Ovary (tissue), 10 donors: ENCODE measurements at places on chromosomes 3 and 15. TPM values are rescaled to one million over a fixed set of nuclear protein-coding genes. Genes with fewer than 3 reads are reported as not detected.

The HCN4 gene
- polyA plus RNA-seq, result 0.03 TPM

The FBXW12 gene
- not detected for polyA plus RNA-seq

The RLBP1 gene
- polyA plus RNA-seq, result not detected

The SAMD7 gene
- polyA plus RNA-seq, result not detected

The SEMA3G gene
- 11.9 TPM for polyA plus RNA-seq

The TGM4 gene
- not detected for polyA plus RNA-seq

The ACVR2B gene
- 3.3 TPM for polyA plus RNA-seq

- peaks cover 2% of the 10 kb centered on the region for H3K4me1 ChIP-seq
- H3K27me3 ChIP-seq, result no peaks in the 10 kb centered on the region
- H3K4me3 ChIP-seq, result no peak overlapping the region
Observed at GRCh38 chr15:100732211-100733055, 130.0 kb downstream of the ASB7 start.

DNA sequence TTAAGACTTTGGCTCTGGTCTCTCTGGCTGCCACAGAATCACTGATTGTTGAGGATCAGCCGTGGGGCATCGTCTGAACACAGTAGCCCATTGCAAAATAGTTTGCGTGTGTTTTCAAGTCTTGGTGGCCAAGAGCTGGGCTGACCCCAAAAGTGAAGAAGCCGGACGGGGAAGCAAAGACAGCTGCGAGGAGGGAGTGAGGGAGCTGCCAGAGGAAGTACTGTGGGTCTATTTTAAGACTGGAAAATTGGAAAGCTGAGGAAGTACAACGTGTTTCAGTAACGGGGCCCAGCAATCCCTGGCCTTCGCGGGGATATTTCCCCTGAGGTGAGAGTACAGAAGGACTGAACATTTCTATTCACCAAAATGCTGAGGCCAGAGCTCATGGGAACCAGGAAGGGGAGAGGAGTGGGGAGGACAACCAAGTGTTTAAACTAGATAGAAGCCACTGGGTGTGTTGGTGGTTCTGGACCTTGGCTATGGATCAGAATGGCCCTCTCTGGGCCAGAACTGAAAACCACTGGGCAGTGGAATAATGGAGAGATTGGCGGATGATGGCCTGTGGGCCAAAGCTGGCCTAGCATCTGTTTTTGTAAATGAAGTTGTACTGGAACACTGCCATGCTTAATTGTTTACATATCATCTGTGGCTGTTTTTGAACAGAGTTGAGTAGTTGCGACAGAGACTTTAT lies 34.1 kb upstream of the LIMD1 start:
- no peak overlapping the region for H3K4me3 ChIP-seq
- peak; percentile 75 for DNase-seq
- H3K4me1 ChIP-seq, result peaks cover 9% of the 10 kb centered on the region
- H3K36me3 ChIP-seq, result no peaks in the 10 kb centered on the region
- peak overlapping the region; percentile 49 for H3K27ac ChIP-seq
- no peaks in the 10 kb centered on the region for H3K27me3 ChIP-seq

DNA sequence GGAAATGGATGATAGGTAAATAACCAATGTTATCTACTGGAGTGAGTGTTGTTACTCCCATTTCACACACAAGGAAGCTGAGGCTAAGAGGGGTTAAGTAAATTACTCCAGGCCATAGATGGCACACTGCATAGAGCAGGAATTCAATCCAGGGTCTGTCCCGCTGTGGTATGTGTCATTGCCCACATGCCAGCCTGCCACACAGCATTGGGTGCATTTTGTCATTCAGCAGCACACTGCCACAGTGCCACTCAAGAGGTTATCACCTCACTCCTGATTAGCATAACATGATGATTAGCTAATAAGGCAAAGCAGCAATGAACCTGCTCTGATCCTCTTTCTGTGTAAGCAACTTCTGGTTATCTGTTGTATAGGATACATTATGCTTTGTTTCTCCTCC lies 157.4 kb upstream of the CTNNB1 start:
- H3K4me3 ChIP-seq, result no peak overlapping the region
- DNase-seq, result no peak
- H3K27ac ChIP-seq, result no peak overlapping the region
- H3K27me3 ChIP-seq, result no peaks in the 10 kb centered on the region

GRCh38 chr3:34856081-34856947 lies 783.0 kb upstream of the ARPP21 start:
- no peaks in the 10 kb centered on the region for H3K36me3 ChIP-seq
- H3K27ac ChIP-seq, result no peak overlapping the region
- DNase-seq, result no peak
- no peaks in the 10 kb centered on the region for H3K4me1 ChIP-seq
- H3K27me3 ChIP-seq, result no peaks in the 10 kb centered on the region

DNA sequence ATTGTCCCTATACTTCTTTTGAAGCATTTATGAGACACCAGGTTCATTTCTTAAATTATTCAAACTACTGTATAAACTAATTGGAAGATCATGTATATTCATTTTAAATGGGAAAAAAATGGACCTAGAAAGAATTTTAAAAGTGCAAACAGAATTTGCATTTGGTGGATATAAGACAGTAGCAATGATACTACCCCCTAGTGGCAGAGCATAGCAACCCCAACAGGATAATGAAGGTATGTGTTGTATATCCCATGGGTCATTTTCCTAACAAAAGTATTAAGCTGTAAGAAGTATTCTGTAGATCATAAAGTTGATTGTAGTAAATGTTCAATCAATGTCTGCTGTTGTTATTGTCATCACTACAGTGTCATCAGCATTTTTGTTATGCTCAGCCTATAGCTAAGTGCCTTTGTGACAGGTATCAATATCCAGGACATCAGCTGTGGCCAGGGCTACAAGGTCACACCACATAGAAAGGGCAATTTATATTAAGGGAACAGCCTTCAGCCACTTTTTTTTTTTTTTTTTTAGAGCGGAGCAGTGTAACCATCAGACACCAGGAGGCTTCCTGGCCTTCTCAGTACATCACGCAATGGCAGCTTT lies 175.8 kb downstream of the FOXB1 start:
- no peak for DNase-seq
- no peak overlapping the region for H3K4me3 ChIP-seq
- H3K27ac ChIP-seq, result no peak overlapping the region
- no peaks in the 10 kb centered on the region for H3K27me3 ChIP-seq
- H3K36me3 ChIP-seq, result no peaks in the 10 kb centered on the region

- H3K27ac ChIP-seq, result no peak overlapping the region
- no peaks in the 10 kb centered on the region for H3K27me3 ChIP-seq
- DNase-seq, result no peak
- no peak overlapping the region for H3K4me3 ChIP-seq
- no peaks in the 10 kb centered on the region for H3K4me1 ChIP-seq
- H3K36me3 ChIP-seq, result no peaks in the 10 kb centered on the region
Observed at GRCh38 chr3:17602126-17602525, 140.3 kb downstream of the TBC1D5 start.

DNA sequence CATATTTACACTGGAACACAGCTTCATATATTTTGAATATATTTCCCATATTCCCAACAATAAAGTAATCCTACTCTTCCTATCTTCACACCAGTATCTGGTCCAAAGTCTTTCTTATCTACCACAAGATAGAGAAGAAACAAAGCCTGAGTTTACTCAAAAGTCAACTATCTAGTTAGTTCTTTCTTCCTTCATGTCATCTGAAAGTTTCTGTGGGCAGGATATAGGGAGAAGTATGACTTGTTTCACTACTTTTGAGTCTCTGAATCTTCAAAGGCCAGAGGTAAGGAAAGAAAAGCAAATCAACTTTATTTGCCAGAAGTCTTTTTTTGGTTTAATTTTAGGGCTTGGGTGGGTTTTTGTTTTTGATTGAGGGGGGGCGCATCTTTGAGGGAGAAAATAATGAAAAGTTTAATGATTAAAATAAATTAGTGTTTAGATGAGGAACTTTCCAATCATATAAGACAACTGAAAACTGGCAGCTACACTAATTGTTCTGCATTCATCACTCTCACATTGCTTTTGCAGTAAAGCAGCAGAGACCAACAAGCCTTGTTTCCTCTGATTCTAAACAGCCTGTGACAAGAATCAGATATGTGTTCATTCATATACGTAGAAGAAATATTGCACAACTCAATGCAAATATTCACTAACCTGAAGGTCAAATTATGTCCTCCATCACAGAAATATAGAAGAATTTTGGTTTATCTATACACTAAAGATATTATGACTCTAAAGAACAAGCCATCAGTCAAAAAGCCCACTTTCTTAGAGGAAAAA lies 421.4 kb downstream of the SHQ1 start:
- H3K27ac ChIP-seq, result no peak overlapping the region
- peaks cover 7% of the 10 kb centered on the region for H3K4me1 ChIP-seq
- DNase-seq, result no peak
- H3K27me3 ChIP-seq, result no peaks in the 10 kb centered on the region
- no peaks in the 10 kb centered on the region for H3K36me3 ChIP-seq

- H3K4me1 ChIP-seq, result no peaks in the 10 kb centered on the region
- DNase-seq, result no peak
- H3K36me3 ChIP-seq, result no peaks in the 10 kb centered on the region
- H3K4me3 ChIP-seq, result no peak overlapping the region
- no peak overlapping the region for H3K27ac ChIP-seq
- H3K27me3 ChIP-seq, result no peaks in the 10 kb centered on the region
Observed at GRCh38 chr15:87349181-87349580, 907.4 kb downstream of the NTRK3 start.

DNA sequence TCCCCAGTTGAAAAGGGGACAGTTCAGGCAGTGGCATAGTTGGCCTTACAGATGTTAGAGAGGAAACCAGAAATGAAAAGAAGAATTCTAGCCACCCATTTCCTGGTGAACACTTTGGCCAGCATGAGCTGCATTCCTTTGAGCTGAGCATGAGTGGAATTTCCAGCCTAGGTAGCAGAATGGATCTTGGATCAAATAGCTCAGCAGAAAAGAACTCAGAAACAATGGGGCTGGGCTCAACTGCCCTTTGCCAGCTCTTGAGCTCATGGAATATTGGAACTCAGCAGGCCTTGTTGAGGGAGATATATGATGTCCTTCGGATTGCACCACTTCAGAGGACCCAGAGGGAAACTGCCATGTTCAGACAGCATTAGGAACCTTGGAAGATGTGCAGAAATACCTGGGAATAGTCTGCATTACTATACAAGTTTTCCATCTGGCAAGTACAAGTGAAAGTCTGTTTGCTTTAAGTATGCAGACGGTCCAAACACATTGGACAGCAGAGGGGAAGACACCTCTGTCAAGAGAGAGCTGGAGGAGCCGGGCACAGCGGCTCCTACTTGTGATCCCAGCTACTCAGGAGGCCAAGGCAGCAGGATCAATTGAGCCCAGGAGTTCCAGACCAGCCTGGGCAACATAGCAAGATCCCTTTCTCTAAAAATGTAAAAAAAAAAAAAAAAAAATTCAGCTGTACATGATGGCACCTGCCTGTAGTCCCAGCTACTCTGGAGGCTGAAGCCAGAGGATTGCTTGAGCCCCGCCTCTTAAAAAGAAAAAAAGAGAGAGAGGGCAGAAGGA lies 3.1 kb upstream of the CDV3 start:
- no peak for DNase-seq
- H3K27me3 ChIP-seq, result no peaks in the 10 kb centered on the region
- H3K4me1 ChIP-seq, result peaks cover 3% of the 10 kb centered on the region
- H3K4me3 ChIP-seq, result no peak overlapping the region
- no peaks in the 10 kb centered on the region for H3K36me3 ChIP-seq

- DNase-seq, result no peak
- no peak overlapping the region for H3K4me3 ChIP-seq
- no peak overlapping the region for H3K27ac ChIP-seq
- no peaks in the 10 kb centered on the region for H3K27me3 ChIP-seq
- no peaks in the 10 kb centered on the region for H3K36me3 ChIP-seq
Observed at GRCh38 chr15:56390739-56391267, 25.6 kb downstream of the TEX9 start.

DNA sequence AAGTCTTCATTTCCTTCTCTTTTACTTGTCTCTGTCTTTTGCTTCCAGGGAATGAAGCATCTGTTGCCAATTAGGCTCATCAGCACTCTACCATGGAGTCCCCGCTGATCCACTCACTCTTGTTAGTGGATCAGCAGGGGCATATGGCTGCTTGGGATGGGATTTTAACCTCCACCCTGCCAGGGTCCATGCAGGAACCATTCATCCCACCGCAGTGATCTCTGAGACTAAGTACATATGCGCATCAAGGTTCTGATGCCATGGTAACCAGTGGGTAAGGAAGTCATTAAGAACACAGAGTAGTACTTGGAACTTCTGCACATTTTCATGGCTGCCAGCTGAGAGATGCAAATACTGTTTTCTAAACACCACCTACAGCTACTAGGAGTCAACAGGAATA lies 374.0 kb upstream of the ALCAM start:
- H3K4me3 ChIP-seq, result no peak overlapping the region
- no peak overlapping the region for H3K27ac ChIP-seq
- no peak for DNase-seq
- no peaks in the 10 kb centered on the region for H3K36me3 ChIP-seq
- H3K4me1 ChIP-seq, result no peaks in the 10 kb centered on the region

- no peak overlapping the region for H3K4me3 ChIP-seq
- H3K27ac ChIP-seq, result no peak overlapping the region
- no peak for DNase-seq
- no peaks in the 10 kb centered on the region for H3K27me3 ChIP-seq
- no peaks in the 10 kb centered on the region for H3K36me3 ChIP-seq
- no peaks in the 10 kb centered on the region for H3K4me1 ChIP-seq
Observed at GRCh38 chr15:59063042-59063441, 41.9 kb upstream of the CCNB2 start.

GRCh38 chr3:102336130-102336529 lies 98.7 kb upstream of the ZPLD1 start:
- H3K27ac ChIP-seq, result no peak overlapping the region
- no peaks in the 10 kb centered on the region for H3K4me1 ChIP-seq
- H3K36me3 ChIP-seq, result no peaks in the 10 kb centered on the region
- no peak for DNase-seq
- H3K4me3 ChIP-seq, result no peak overlapping the region
